ENCODE measurements at places on chromosomes 3 and 15.
A peak's percentile ranks its signal among the peaks of the same experiment; 100 is the strongest.

- no peak for DNase-seq
Measured at GRCh38 chr3:17028363-17028762, 143.6 kb downstream of the PLCL2 start.

GRCh38 chr3:36650271-36650671 lies 114.1 kb downstream of the DCLK3 start:
- no peak for DNase-seq

- no peak for DNase-seq
Measured at GRCh38 chr3:126551839-126552687, 6.7 kb downstream of the C3orf22 start.

DNA sequence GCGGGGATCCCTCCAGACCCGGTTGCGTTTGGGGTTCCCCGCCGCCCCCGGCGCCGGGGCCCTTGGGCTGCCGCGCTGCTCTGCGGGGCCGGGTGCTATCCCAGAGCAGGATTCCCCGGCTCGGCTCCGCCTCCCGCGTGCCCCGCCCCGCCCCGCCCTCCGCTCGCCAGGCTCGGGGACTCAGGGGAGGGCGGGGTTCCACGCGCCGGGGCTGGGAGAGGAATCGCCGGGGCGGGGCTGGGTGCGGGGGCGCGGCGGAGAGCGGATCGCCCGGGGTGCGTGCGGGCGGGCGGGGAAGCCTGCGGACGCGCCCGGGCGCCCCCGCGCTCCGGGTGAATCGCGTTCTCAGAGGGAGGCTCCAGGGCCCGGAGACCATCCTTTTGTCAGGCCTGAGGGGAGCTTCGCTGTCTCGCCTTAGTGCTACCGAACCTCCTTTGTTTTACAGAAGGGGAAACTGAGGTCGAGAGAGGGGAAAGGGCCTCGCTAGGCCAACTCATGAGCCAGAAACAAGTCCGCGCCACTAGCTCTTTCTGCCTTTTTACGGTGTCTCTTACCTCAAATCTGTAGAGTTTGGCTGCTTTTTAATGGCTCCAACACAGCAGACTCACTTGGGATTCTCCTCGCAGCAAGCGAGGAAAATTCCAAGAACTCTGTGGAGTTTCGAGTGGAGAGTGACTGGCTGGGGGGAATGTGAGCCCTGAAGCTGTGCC lies at the start of gene TMEM158:
Gene TMEM158 (minus strand): TSS at position 82 of the 710 bp plus-strand sequence. CDS start 260 bp downstream, outside the sequence.
- peak; percentile 60 for DNase-seq

- DNase-seq = no peak
Measured at GRCh38 chr3:139916271-139916670, 18.7 kb upstream of the CLSTN2 start.

GRCh38 chr3:103499132-103499900 lies 1064.5 kb downstream of the ZPLD1 start:
- no peak for DNase-seq

GRCh38 chr3:186620213-186621092 lies 7.6 kb downstream of the AHSG start:
- DNase-seq = no peak

Measured in stimulated activated CD8-positive, alpha-beta memory T cell treated with anti-CD3 and anti-CD28 coated beads, Interleukin-15, amount 100 ng/mL, for 4 hours (primary cell).